ENCODE measurements at places on chromosomes 16 and 17.

DNA sequence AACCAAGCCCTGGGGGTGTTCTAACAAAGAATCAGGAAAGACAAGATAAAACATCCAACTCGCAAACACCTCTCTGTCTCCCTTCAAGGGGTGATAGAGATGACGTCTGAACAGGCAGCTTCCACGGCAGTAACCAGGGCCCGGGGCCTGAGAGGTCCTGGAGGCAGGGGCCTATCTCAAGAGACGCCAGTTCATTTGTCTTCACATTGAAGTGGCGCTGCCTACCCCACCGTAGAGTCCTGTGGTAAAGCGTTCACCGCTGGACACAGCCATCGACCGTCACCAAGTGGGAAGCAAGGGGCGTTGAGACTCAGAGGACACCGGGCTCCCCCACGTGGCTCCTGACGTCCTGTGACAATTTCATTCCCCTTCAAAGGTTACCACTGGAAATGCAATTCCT lies 21.4 kb downstream of the UTS2R start:
- ATAC-seq, result no peak

- peak; percentile 4 for ATAC-seq
These were observed 481 bp downstream of the LYRM1 start for GRCh38 chr16:20901068-20901435.

GRCh38 chr16:31216422-31217135 lies at the start of gene PYDC1:
Gene PYDC1, minus strand, starts transcription at chr16:31217135. Its CDS starts 107 bp downstream, at chr16:31217028.
- peak; percentile 33 for ATAC-seq

GRCh38 chr17:28267720-28268609 lies 51.0 kb upstream of the TMEM97 start:
- ATAC-seq, result no peak

DNA sequence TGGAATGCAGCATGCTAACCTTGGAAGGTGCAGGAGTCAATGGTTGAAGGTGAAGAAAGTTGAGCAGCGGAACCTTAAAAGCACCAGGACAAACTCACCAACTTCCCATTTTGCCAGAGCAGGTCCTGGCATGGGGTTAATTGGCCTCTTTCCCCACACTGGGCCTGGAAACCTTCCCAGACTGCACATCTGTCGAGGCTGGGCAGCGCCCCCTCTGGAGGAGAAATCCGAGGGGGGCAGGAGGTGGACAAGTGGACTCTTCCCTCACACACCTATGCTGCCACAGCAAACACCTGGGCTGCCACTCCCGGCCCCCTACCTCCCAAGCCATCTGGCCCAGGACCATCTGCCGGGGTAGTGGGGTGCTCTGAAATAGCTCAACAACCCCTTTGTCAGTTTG lies 232.4 kb downstream of the CBLN1 start:
- no peak for ATAC-seq

DNA sequence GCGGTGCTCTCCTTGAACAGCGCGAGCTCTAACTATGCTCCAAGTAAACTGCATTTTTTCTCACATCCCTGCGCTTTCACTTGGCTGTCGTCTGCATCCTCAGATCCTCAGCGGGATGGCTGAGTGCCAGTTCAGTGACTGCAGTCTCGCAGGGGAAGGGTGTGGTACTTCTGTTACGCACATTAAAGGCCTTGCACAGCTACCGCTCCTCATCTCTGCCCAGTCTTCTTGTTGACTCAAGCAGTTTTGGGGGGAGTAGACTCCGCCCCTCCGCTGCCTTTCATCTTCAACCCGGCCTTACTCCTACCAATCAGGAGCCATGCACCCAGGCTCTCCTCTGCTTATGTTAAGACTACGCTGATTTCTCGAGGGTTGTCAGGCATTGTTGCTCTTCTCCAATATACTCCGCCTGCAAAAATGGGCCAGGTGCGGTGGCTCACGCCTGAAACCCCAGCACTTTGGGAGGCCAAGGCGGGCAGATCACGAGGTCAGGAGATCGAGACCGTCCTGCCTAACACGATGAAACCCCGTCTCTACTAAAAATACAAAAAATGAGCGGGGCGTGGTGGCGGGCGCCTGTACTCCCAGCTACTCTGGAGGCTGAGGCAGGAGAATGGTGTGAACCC lies 10.0 kb downstream of the ATP5PD start:
- ATAC-seq, result peak; percentile 11

GRCh38 chr17:63631062-63631461 lies 8.8 kb downstream of the MAP3K3 start:
- ATAC-seq, result no peak

DNA sequence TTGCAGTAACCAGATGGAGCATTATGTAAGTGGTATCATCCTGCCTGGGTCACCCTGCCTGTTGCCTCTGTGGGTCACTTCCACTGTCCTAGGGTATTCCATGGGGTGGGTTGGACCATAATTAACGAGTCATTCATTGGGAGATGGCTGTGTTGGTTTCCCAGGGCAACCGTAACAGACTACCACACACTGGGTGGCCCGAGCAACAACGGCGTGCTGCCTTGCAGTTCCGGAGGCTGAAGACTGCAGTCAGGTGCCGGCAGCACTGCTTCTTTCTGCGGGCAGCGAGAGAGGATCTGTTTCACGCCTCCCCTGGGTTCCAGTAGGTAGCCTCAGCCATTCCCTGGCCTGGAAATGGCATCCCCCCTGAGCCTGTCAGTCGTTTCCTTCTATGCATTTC lies 28.9 kb upstream of the CMIP start:
- peak; percentile 99 for ATAC-seq

DNA sequence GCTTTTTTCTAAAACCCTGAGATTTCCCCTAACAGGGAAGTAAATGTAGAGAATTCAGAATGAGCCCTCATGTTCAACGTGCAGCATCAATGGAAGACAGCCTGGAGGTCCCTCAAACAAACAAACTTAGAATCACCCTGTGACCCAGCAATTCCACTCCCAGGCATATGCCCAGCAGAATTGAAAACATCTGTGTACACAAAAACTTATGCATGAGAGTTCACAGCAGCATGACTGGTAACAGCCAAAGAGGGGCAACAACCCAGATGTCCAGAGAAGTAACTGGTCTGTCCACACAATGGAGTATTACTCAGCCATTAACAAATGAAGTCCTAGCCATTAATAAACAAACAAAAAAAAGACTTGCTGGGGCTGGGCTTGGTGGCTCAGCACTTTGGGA lies 252.7 kb downstream of the PARN start:
- ATAC-seq, result no peak

DNA sequence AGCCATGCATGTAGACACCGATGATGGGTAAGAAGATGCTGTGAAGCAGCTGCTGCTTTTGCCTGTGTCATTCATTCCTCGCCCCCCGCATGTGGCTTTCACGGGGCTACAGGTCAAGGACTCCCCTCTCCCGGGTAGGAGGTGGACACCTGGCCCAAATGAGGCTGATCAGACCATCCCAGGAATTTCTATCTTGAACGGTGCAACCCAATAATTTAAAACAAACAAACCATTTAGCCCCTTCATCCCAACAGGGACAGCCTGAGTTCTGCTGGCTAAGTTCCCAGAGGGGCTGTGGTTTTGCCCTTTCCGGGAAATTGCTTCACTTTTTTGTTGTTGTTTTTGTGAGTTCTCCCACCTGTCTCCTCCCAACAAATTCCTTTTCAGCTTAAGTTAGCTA lies 137.7 kb upstream of the CDH5 start:
- ATAC-seq, result no peak

DNA sequence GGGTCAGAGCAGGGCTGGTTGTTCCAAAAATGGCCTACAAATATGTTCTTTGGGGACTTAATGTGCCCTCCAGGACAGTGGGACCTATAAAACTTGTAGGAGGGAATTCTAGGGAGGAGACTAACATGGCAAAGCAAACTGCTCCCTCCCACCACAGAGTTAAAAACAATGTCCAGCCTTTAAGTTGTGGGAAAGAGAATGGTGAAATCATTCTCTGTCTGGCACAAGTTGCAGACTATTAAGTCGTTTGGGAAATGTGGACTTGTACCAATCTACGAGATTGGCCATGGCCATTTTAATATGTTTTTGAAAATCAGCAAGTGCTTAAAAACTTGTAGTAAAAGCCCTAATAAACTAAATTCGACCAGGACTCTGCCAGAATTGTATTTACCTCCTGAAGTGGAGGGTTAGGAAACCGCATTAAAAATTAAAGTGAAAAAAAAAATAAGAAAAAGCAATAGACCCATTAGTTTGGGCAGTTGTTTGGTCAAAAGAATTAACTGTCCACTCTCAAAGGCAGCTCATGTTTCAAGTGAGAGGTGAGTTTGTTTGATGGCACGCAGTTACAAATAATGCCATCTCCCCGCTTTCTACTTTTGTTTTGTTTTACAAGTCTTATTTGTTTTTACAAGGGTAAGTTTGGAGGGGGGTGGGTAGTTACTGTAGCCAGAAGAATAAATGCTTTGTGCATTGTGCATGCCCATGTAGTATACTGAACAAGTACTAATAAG lies 32.4 kb downstream of the ANKFN1 start:
- no peak for ATAC-seq

DNA sequence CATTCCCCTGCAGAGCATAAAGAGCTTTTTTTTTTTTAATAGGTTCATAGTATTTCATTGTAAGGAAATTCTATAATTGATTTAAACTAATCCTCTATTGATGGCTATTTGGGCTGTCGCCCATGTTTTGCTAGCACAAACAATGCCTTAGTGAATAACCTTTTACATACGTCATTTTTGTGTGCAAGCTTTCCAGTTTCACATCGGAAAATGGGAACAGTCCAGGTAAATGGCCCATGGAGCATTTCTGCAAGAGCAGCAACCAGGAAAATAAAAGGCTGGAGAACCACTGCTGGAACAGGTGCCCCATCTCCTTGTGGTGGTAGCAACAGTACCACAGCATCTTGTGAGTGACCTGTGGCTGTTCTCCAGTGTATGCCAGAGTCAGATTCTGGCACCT lies 48.6 kb downstream of the CDH1 start:
- ATAC-seq, result no peak

DNA sequence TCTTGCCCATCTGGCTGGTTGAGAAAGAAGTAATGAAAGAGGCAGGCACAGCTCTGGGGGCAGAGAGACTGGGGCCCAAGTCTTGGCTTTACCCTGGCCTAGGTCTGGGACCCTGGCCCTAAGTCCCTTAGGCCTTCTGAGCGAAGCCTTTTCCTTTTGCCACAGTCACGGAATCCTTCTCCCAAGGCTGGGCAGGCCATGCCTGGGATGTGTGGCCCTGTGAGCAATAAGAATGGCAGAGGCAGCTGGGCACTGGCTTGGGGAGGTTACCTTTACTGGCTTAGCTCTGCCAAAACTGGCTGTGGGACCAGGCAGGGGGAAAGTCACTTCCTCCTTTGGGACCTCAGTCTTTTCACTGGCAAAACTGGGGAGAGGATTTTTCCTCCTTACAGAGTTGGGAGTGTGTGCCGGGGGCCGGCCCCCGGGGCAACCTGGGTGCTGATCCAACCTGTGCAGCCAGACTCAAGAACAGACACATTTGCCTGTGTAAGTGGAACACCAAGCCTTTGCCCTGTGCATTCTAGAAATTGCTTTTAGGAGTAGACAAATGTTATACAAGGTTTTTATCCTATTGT lies 12.9 kb downstream of the FOXF1 start:
- no peak for ATAC-seq

DNA sequence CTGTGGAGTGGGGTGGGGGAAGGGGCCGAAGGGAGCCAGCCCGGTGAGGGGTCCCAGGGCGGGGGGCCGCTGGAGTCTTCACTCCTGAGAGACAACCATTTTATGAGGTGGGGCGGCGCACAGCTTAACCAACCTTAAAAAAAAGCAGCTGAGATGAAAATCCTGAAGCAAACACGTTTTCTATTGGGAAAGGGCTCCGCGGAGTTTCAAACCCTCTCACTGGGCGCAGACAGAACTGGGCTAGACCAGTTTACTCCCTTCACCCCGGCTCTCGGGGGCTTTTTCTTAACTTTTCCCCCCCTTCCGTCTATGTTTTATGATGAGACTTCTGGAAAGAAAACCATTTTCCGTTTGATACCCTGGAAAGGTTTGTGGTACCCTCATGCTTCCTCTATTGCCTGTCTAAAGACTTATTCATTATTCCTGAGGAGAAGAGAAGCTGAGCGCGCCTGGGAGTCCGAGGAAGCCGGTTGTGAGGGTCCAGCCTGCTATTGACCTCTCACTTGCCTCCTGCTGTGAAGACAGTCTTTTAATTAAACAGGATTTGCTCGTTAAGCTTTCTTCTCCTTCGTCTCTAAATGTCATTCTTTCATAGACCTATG lies 482 bp upstream of the SSH2 start:
- no peak for ATAC-seq

- ATAC-seq, result peak; percentile 22
These were observed 34.0 kb downstream of the YPEL2 start for GRCh38 chr17:59365383-59365981.

GRCh38 chr16:2003827-2004641 lies 5.6 kb downstream of the ZNF598 start:
- peak; percentile 57 for ATAC-seq

DNA sequence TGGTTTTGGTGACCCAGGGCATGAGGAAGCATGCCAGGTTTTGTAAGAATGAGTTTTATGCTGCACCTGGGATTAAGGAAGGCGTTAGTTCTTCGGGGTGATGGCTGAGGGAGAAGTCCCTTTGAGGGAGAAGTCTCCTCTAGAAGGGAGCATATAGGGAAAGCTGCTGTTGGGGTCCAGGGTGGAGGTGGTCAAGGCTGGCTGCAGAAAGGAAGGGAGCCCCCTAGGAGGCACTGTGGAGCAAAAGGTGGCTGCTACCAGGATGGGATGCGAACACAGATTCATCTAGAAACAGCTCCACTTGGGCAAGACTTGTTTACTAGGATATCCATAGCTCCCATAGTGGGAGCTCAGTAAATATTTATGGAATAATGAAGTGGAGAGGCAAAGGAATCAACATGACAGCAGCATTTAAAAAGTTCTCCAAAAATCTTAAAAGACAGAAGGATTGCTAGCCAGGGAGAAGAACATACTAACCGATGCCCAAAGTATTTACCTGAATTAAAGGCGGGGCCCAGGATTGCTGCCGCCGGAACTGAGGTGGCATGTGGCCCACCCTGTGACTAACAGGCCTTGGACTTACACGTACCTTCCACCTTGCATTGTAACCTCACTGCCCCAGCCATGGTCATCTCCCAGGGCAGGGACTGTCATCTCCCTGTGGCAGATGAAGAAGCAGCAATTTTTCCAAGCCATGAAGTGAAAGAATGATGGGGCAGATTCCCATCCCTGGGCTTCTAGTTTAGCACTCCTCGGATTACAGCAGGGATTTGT lies 7.1 kb upstream of the LPCAT2 start:
- ATAC-seq, result no peak

DNA sequence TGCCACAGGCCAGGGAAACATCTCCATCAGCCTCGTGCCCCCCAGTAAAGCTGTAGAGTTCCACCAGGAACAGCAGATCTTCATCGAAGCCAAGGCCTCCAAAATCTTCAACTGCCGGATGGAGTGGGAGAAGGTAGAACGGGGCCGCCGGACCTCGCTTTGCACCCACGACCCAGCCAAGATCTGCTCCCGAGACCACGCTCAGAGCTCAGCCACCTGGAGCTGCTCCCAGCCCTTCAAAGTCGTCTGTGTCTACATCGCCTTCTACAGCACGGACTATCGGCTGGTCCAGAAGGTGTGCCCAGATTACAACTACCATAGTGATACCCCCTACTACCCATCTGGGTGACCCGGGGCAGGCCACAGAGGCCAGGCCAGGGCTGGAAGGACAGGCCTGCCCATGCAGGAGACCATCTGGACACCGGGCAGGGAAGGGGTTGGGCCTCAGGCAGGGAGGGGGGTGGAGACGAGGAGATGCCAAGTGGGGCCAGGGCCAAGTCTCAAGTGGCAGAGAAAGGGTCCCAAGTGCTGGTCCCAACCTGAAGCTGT lies 3.4 kb downstream of the NXPH3 start:
- no peak for ATAC-seq
